ENCODE measurements at places on chromosomes 7 and 10. TPM values are rescaled to one million over a fixed set of nuclear protein-coding genes. Genes with fewer than 3 reads are reported as not detected.
A peak's percentile ranks its signal among the peaks of the same experiment; 100 is the strongest.

The MOSPD3 gene
- polyA plus RNA-seq: 20.6 TPM

The PUS7 gene
- 18.3 TPM for polyA plus RNA-seq

The FBH1 gene
- 93.5 TPM for polyA plus RNA-seq

The ABLIM1 gene
- 120 TPM for polyA plus RNA-seq

The AGBL3 gene
- polyA plus RNA-seq: 10.4 TPM

The ABCB1 gene
- polyA plus RNA-seq: 21.9 TPM

DNA sequence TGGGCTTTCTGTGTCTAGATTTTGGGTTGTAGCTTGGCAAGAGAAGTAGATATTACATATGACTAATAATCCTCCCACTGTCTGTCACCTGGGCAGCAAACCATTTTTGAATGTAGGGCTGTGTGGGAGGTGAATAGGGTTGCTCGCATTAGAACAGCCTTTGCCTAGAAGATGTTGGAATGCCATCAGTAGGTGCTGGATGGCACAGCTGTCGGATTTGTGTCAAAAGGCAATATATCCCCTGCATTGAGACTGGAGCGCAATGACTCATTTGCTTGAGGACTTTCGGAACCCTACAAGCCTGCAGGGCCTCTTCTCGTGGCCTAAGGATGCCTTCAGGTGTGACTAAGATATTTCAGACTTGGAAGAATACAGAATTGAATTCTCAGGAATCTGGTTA lies 323.8 kb downstream of the GPR158 start:
- DNase-seq: no peak

- no peak for DNase-seq
These were observed 116.0 kb downstream of the NPTX2 start for GRCh38 chr7:98733036-98733435.

GRCh38 chr7:36207451-36208291 lies 54.6 kb downstream of the EEPD1 start:
- DNase-seq: no peak

GRCh38 chr10:10589540-10590303 lies 427.9 kb upstream of the CELF2 start:
- no peak for DNase-seq

DNA sequence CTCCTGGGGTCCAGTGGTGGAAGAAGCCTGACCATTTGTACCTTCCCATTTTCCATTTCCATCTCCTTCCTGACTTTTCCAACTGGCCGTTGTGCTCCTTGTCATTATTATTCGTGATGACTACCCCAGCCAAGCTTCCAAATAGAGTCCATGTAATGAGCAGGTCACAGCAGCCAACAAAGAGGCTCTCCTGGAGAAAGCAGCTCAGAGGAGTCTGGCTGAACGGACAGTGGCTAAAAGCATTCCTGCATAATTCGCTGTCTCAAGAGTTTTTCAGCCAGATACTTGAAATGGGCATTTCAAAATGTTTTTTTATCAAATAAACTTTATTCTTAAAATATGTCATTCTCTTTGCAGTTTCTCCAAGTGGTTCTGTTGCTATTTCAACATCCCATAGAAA lies 458.6 kb downstream of the INHBA start:
- DNase-seq: no peak

- no peak for DNase-seq
These were observed 97.5 kb downstream of the TCF7L2 start for GRCh38 chr10:113047605-113047962.

GRCh38 chr7:45609180-45609579 lies 35.0 kb downstream of the ADCY1 start:
- no peak for DNase-seq

GRCh38 chr10:43044961-43045621 lies 31.8 kb upstream of the RET start:
- no peak for DNase-seq

- no peak for DNase-seq
These were observed 676 bp downstream of the TCAF1 start for GRCh38 chr7:143901332-143901667.

DNA sequence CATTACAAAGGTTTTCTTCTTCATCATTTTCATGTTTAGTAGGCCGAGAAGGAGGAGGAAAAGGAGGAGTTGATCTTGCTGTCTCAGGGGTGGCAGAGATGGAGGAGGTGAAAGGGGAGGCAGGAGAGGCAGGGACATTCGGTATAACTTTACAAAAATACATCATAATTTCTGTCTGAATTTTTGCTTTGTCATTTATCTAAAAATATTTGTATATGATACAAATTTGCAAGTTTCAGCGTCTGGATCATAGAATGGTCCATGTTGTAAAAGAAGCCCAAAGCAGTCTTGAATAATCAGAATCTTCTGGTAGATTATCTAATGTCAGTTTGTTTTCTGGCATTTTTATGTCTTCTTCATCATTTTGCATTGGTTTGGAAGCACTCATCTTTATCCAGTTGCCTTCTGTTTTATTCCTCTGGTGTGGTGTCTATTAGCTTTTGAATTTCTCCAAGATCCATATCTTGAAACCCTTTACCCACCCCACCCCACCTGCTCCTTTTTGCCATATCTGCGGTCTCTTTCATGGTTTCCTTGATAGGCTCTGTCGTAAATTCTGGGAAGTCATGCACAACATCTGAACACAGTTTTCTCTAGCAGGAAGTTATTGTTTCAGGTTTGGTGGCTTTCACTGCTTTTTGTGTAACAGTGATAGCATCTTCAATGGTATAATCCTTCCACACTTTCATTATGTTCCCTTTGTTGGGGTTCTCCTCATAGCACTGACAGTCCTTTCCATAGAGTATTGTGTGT lies 95.0 kb downstream of the ST7 start:
- DNase-seq: no peak

GRCh38 chr7:132709971-132710567 lies 133.8 kb upstream of the PLXNA4 start:
- DNase-seq: no peak

DNA sequence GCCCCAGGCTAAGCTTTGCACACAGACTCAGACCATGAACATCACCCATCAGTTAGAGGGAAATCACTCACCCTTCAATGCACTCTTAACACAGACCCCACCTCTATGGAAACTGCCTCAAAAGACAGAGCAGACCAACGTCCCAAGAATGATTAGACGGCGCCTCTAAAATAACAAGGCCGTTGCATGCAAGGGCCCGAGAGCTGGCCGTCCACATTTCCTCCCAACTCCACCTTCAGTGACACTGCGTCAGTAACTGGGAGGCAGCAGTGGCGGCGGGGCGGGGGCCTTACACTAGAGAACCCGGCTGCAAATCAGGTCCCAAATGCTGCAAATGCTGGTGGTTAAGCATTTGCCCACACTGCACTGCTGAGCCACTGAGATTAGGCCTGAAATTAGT lies 115.0 kb downstream of the PTPRN2 start:
- no peak for DNase-seq

GRCh38 chr7:4641667-4642467 lies 40.2 kb upstream of the FOXK1 start:
- peak; percentile 85 for DNase-seq

DNA sequence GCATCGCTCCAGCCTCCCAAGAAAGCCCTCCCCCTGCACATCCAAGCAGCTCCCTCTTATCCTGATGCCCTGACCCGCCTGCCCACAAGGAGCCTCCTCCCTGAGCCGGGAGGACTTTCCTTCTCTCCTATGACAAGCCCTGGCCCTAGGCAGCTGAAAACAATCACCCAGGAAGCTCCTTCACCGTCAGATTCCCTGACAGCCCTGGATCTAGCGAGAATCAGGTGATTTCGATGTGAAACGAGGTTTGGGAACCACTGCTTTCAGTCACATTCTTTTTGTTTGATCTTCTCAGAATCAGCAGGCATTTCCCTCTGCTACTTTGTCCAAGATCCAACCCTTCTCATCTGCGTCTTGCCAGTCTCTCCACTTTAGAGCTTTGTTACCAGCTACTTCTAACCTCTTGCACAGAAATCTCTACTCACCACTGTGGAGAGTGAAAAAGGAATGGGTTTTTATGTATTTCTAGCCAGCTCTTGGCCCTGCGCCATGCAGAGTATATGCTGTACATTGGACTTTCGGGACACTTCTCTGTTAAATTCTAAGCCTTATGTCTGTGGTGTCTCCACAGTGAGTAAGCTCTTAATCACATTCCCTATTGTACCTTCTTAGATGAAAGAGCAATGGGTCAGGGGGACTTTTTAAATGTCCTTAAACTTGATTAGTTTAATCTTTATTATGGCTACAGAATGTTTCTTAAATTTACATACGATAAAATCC lies 253.2 kb upstream of the C7orf33 start:
- DNase-seq: no peak

GRCh38 chr10:103739039-103739764 lies 116.2 kb downstream of the SH3PXD2A start:
- no peak for DNase-seq

DNA sequence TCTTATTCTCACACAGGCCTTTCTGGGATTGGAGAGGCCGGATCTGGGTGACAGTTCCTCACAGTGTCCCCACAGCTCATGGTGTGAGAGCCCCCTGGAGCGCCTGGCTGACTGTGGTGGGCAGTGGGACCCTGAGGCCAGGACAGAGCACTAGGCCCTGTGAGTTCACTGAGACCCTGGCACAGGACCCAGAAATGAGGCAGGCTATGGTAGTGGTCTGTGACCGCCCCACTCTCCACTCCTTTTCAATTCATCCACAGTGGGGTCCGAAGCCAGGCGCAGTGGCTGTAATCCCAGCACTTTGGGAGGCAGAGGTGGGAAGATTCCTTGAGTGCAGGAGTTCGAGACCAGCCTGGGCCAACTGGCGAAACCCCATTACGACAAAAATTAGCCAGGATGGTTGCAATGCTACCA lies 95.9 kb upstream of the TNRC18 start:
- DNase-seq: no peak

DNA sequence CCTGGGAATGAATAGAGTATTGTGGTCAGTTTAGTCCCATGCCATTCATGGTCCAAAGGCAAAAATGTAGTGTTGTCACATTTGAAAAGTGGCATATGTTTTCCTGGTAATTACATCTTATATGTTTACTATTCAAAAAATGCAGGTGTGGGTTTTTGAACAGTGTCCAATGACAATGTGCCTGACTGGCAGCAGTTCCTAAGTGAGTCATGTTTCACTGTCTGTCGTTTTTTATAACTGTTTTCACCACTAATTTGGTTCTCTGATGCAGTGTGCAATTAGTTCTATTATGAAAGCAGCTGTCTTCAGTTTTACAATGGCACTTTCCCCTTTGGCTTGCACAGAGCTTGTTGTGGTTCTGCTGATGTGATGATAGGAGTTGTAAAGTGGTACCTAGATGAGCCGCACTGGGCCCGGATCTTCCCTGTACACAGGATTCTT lies 162.3 kb downstream of the SEM1 start:
- DNase-seq: no peak

GRCh38 chr10:10418387-10418786 lies 599.3 kb upstream of the CELF2 start:
- no peak for DNase-seq

DNA sequence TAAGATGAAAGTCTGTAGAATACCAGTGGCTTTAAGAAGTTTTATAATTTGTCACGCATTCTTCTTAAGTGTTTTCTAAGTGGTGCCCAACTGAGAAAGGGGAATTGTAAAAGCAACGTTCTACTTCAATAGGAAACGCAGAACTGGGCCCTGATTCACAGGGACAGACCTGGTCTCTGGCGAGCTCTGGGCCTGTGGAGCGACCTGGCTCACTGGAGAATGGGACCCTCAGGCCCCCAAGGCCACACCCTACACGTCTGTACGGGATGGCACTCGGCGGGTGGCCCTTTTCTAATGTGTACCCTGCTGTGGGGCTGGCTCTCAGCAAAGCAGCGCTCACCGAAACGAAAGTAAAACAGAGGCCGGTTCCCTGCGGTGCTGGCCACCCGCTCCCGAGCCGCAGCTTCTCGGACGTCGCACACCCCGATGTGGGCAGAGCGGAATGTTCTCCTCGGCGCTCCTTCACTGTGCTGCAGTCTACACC lies 205.0 kb downstream of the DIP2C start:
- DNase-seq: no peak

DNA sequence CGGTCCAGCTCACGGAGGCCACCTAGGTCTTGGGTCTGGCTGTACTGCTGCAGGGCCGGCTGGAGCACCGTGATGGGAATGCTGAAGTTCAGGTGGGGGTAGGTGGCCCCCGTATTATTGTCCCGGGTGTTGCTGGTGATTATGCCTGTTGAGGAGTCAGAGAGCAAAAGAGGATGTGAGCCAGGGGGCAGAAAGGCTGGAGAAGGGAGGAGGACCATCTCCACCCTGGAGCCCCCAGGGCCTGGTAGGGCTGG lies 6.6 kb downstream of the TYSND1 start:
- DNase-seq: no peak

DNA sequence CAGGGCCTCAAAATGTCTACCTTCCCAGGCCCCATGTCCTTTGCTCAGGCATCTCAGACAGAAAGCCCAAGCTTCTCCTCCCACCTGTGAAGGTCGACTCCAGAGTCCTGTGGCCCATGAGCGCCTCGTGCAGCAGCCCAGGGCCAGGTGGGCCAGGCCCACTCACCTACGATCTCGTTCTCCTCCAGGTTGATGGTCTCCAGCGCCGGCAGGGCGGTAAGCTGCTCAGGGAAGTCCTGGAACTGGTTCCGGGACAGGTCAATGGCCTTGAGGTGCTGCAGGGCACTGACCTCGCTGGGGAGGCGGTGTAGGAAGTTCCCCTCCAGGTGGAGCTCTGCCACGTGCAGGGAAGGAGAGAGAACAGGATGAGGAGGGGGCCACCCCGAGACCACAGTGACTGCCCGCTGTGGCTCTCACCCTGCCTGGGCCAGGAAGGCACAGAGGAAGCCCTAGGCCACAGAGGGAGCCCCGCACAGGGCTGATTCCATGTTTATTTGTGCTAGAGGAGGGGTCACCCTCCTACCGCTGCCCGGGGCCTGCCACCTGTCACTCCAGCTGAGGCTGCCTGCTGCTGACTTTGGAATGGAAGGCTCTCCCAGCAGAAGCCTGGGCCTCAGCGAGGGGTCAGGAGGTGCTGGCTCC lies 40.0 kb upstream of the NPFFR1 start:
- no peak for DNase-seq

DNA sequence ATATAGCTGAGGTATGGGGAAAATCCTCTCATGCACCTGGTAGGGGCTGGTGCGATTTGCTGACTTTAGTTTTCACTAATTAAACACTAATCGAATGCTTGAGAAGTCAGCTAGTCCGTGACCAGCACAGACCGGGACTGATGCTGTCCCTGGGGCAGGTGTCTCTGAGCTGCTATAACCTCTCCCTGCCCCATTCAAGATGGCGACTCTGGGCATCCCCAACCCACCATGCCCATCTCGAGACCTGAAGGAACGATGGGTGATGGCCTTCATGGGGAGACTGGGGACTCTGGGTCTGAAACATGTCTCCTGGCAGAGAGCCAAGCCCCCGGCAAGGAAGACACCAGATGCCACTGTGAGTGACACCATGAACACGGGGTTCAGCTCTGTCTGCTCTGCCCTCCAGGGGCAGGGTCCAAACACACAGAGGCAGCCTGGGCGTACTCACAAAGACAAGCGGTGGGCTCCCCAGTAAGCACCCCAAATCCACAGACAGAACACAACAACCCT lies 57.4 kb downstream of the GNA12 start:
- no peak for DNase-seq

GRCh38 chr7:150965273-150965830 lies 12.8 kb downstream of the KCNH2 start:
- no peak for DNase-seq

All from renal cortex interstitium (tissue), 15 donors.